ENCODE measurements at places on chromosomes 6 and 20.

DNA sequence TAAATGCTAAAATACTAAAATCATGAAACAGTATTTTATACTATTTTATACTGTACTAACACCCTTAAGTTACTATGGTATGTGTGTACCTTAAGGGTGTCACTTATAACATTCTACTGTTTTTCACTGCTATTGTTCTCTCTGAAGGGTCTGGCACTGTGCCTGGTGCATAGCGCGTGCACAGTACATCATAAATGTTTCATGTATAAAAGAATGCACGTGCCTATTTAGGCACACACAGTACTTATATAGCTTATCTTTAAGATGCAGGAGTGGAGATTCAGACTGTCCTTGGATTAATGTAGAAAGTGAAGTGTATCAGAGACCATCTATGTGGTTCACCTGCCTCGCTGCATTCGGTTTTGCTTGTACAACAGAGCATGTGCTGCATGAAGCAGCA lies 64.0 kb upstream of the SGK1 start:
- peak; percentile 58 for DNase-seq

DNA sequence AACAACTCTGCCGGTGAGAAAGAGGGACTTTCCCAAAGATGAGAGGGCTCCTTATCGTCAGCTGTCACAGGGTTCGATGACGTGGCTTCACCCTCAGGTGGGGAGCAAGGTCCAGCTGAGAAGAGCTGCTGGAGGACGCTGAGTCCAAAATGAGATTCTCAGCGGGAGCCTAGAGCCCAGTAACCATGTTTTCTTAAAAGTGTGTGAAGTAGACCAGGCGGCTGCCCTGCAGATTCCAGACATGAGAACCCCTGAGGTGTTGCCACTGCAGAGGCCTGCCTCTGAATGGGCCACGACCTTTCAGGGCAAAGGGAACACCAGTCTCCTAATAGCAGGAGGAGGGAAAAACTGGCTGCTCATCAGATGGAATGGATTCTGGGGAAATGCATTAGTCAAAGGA lies 375.1 kb downstream of the BTBD9 start:
- no peak for DNase-seq

DNA sequence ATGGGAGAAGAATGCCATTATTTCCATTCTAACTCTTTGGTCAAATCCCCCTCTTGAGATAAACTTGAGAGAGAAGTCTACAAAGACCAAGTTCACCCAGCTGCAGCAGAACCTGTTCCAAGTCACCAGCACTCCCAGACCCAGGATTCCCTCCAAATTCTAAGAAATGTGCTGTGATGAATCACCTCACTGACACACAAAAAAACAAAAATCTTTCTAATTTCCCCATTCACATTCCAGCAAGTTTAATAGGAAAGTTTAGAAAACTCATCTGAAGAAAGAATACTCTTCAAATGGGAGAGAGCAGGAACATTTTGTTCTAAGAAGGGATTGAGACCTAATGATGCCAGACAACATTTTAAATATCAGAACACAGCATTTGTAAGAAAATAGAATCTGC lies 213.6 kb upstream of the PLCB4 start:
- peak; percentile 54 for DNase-seq

- no peak for DNase-seq
Measured at GRCh38 chr6:21533678-21534077, 59.9 kb upstream of the SOX4 start.

GRCh38 chr6:111817451-111818120 lies 55.7 kb downstream of the FYN start:
- DNase-seq, result no peak

- no peak for DNase-seq
Measured at GRCh38 chr6:150619275-150619674, 19.6 kb downstream of the PLEKHG1 start.

DNA sequence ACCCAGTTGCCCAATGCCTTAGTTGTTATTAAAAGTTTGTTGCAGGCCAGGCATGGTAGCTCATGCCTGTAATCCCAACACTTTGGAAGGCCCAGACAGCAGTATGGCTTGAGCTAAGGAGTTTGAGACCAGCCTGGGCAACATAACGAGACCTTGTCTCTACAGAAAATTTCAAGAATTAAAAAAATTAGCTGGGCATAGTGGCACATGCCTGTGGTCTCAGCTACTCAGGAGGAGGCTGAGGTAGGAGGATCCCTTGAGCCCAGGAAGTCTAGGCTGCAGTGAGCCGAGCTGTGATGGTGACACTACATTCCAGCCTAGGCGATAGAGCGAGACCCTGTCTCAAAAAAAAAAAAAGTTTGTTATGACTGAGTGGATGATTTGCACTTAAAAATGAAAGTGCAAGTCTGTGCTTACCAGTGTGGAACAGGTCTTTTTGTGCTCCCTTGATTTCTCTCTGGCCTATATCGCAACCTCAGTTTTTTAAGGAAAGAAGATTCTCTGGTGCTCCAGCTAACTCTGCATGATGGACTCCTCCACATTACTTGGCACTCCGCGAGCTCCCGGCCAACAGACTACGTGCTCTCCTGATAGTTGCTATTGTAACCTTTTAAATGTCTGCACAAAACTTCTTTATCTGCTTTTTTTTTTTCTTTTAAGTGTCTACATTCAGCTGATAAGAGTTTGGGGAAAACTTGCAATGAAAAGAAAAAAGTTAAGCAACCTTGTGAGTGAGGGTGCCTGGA lies 22.1 kb downstream of the ZKSCAN3 start:
- DNase-seq, result peak; percentile 12

DNA sequence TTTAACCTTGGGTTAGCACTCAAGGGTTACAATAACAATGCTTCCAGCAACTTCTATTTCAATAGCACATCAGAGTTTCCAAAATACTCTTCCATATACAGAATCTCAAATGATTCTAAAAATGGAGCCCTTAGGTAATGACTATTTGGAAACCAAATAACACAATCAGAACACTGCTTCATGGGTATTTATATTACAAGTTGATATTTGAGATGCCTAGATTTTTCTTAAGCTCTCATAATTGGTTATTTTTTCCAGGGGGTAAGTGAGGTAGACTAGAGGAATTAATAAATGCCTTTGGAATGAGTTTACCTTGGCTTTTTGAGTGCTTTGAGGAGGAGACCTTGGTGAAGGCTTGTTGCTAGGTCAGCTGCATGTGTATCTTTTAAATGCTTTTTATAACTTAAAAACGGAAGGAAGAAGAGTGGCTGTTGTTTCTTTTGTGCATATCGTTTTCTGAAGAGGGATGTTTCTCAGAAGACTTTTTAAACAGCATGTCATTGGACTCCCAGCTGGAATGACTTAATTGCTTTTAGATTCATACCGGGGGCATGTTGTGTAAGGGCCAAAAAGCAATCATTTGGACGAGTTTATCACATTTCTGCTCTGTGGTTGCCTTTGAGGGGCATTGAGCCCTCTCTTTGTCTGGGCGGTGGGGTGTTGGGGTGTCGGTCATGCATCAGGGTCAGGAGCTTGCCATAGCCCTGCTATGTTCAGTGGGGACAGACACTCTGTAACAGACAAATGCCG lies 186.0 kb downstream of the DTNBP1 start:
- DNase-seq, result no peak

GRCh38 chr6:147467428-147467827 lies 41.1 kb upstream of the SAMD5 start:
- no peak for DNase-seq

DNA sequence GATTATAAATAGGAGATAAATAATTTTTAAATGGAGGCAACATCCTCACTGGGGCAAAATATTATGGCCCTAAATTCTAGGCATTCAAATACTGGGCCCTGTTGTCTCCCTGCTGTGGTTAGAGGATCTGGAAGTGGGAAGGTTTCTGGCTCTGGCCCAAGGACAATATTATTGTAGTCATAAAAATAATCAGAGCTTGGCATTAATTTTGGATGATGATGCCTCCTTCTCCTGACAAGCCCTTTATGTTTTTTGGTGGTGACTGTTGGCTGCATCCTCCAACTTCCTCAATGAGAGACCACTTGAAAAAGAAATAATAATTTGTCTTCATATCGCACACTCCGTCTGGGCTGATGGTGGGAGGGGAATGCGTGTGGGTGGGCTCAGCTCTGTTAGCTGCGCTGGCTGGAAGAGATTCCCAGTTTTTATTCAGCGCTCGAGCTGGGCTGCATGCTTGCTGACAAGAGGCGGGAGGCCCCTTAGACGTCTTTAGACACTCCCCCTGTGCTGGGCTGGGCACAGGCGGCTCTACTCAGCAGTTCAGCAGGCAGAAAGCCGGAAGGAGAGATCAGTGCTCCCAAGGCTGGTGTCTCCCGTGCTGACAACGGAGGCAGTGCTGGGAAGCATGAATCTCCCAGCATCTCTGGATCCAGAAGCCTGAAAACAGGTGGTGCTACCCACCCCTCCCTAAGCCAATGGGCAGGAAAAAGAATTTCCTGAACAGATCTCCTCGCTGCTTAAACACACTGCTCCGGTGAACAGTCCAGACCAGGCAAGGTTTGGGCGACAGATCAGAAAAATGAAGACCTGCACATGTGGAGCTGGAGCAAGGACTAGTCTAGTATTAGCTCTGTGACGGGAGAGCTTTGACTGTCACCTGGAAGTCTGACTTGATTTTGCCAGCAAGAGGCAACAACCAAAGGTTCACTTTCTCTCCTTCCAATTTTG lies 97.7 kb downstream of the SYCP2 start:
- peak; percentile 14 for DNase-seq

DNA sequence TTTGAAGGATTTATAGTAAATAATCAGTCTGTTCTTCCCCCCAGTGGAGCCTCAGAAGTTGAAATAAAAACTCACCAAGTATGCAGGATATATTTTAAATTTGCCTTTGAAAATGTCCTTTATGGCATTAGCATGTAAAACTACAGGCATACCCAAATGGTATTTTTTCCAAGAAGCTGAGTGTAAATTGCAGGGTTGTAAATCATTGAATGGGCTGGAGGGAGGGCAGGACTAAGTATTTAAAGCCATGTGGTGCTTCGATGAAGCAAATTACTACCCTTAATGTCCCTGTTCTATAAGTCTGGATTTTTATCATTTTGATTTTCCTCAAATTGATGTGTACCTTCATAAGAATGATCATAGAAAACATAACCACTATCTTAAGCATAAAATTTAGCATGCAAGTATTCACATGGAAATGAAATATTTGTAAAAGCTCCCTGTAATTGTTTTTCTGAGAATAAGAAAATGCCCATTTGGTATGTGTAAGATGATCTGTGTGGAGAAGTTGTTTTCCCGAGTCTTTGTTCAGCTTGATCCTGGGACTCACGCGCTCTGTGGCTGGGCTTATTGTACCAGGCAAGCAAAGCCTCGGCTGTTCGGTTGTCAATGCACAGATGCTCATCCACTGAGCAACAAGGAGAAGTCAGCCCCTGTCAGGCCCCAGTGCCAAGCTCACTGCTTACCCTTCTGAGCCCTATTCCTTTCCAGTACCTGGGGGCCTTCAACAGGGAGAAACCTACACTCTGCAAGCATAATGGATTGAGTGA lies 66.7 kb downstream of the CD164 start:
- DNase-seq, result no peak

DNA sequence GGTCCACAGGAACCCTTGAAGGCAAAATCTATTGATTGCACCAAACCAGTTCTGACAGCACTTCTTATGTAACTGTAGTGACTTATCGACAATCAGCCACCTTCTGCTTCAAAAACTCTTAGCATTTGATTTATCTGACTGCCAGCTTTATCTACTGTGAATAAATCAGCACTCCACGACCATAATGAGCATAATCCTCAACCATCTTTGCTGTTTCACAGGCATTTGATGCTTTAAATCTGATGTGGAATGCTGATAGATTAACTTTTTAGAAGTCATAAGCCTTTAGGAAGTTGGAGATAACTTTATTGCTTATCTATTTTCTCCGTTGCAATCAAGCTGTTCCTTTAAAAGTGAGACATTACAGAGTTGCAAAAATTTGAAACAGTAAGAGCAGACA lies 101.5 kb upstream of the PTCHD4 start:
- no peak for DNase-seq

- DNase-seq, result no peak
Measured at GRCh38 chr20:2922957-2923356, 49.7 kb downstream of the PTPRA start.

- DNase-seq, result no peak
Measured at GRCh38 chr6:38924791-38925509, 123.6 kb upstream of the GLP1R start.

DNA sequence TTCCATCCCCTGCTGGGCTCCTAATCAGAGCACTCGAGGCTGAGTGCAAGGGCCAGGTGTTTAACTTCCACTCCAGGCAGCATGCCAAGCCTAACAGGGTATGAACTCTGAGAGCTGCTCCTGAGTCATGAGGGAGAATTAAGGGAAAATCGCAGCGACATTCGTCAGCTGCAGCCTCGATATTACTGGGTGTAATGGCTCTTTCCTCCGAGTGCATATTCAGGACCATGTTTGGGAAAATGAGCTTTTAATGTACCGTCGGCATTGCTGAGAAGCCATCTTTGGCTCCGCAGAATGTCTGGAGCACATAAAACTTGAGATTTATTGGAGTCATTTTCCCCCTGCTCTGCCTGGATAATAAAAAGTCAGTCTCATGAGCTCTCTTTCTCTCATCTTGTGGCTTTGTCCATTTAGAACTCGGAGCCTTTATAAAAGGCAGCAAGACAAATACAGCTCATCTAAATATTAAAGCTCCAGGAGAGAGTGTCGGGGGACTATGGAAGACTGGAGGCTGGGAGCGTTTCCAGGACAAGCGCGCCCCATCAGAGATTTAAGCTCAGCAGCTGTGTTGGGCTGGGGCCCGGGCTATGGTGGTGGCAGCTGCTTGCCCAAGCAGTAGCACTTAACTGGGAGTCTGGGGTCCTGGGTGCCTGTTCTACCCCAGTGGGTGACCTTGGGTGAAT lies 103.7 kb downstream of the TOX2 start:
- DNase-seq, result peak; percentile 79

DNA sequence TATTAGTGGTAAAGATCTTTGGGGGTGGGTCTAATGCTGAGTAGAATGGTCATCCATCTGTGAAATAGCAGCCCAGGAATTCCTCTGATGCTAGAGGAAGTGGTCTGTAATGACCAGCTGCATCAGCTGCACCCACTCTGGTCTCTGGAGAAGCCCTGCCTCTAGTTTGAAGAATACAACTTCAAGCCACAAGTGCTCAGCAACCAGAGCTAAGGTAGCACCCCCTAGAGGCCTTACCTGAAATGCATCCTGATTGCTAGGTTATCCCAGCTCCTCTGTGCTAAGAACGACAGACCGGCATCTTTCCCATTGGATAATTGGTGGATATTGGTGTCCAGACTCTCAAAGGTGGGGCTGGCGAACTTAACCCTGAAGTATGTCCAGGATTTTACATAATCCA lies 58.2 kb downstream of the DNAH8 start:
- peak; percentile 8 for DNase-seq

DNA sequence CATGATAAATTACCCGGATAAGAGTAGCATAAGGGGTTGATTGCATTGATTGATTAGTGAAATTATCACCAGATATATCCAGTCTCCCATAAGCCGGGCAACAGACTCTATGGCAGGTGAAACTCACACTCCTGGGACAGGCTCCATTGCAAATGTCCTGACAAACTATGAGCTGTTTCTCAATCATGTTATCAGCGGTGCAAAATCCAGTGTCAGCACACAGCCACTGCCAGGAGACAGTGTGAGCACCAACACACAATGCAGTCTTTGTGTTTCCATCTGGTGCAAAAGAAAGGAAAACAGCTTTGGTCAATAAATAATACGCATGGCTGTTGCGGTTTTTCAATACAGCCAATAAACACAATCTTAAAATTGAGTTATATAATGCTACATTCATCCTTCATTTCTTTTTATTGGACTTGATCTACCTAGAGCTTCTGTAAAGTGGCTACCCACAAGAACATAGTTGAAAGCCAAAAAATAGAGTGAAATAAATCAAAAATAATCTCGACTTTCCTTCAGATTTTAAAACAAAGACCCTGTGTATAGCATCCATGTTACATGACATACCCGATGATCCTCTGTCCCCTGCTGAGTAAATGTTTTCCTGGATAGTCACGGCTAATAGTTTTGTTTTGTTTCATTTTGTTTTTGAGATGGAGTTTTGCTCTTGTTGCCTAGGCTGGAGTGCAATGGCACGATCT lies 64.3 kb upstream of the AFDN start:
- peak; percentile 23 for DNase-seq
